ENCODE measurements at places on chromosomes 5 and 9.

- DNase-seq, result no peak
Measured at GRCh38 chr9:112046181-112046580, 128.9 kb downstream of the SUSD1 start.

DNA sequence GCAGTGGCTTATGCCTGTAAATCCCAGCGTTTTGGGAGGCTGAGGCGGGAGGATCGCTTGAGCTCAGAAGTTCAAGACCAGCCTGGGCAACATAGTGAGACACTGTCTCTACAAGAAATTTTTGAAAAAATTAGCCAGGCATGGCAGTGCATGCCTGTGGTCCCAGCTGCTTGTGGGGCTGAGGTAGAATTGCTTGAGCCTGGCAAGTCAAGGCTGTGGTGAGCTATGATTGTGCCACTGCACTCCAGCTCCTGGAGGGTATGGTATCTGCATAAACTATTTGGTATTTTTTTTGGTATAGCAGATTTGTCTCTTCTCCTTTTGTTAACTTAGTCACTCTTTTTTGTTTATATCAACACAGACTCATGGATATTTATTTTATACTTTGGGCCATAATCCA is 61.5 kb upstream of the TEX48 start:
- DNase-seq, result no peak

GRCh38 chr5:125085797-125086505 is 339.5 kb upstream of the ZNF608 start:
- DNase-seq, result no peak

DNA sequence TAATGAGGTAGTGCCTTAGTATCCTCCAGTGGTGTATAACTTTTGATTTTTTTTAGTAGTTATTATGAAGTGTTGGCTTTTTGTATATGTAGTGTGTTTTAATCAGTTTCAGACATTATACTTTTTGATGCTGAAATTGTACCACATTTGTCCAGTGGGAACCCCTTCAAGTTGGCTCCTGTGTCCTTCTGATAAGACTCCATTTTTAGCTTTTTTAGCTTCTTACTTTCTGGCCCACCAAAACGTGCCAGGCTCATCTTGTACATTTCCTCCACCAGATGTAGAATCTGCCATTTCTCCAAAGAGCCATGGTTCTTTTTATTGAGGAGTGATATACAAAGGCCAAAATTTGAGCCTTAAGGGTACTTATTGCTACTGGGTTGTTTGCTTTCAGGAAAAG is 84.4 kb downstream of the PBX3 start:
- DNase-seq, result no peak

- no peak for DNase-seq
Measured at GRCh38 chr9:120366644-120367019, 213.3 kb downstream of the CDK5RAP2 start.

DNA sequence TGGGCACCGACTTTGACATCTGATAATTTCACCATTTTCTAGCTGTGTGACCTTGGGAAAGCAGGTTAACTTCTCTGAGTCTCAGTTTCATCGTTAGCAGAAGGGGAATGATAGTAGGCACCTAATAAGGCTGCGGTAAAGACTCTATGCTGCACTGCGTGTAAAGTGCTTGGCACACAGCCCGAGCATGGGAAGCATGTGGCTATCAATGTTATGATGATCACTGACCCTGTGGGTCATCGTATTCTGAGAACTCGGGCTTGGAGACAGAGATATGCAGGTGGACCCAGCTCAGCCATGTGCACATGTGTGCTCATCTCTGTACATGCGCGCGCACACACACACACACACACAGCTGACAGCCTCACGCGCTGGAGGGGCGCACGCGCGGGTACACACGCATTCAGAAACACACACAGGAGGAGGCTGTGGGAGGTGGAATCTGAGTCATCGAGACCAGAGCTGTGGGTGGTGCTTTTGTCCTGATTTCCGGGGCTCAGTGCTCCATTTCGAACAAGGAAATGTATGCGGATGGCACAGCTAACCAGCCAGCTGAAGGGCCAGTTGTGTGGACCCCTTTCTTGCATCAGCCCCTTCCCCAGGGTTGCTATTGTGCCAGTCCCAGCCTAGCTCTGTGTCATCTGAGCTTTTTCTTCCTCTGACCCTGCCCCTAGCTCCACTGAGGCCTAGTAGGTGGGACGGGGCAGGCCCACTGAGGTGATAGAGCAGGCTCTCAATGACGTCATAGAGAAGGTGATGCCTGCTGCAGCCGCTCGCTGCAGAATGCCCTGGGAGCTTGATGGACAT is 11.1 kb upstream of the ARAP3 start:
- peak; percentile 86 for DNase-seq

Data from activated CD4-positive, alpha-beta T cell treated with anti-CD3 and anti-CD28 coated beads, Interleukin-2, amount 10 ng/mL, durations not matched to agents 24 days and 14 days (primary cell).